Effector CD4-positive, alpha-beta T cell (primary cell): ENCODE measurements at places on chromosomes 2 and 18.

- no peak for DNase-seq
Observed at GRCh38 chr2:23563673-23564614, 179.0 kb downstream of the KLHL29 start.

DNA sequence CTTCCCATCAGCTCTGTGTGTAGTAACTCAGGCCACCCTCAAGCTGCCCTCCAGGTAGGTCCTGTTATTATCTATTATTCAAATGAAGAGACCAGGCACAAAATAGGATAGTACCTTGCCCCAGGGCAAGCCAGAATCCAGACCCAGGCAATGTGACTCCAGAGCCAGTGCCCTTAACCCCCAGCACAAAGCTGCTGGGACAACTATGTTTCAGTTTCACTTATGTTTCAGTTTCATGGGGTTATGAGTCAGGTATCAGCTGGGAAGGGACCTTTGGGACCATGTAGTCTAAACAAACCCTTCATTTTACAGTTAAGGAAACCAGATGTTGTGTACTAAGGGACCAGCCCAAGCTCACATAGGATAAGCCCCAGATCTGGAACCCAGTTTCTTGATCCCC is 10.0 kb downstream of the HK2 start:
- no peak for DNase-seq

DNA sequence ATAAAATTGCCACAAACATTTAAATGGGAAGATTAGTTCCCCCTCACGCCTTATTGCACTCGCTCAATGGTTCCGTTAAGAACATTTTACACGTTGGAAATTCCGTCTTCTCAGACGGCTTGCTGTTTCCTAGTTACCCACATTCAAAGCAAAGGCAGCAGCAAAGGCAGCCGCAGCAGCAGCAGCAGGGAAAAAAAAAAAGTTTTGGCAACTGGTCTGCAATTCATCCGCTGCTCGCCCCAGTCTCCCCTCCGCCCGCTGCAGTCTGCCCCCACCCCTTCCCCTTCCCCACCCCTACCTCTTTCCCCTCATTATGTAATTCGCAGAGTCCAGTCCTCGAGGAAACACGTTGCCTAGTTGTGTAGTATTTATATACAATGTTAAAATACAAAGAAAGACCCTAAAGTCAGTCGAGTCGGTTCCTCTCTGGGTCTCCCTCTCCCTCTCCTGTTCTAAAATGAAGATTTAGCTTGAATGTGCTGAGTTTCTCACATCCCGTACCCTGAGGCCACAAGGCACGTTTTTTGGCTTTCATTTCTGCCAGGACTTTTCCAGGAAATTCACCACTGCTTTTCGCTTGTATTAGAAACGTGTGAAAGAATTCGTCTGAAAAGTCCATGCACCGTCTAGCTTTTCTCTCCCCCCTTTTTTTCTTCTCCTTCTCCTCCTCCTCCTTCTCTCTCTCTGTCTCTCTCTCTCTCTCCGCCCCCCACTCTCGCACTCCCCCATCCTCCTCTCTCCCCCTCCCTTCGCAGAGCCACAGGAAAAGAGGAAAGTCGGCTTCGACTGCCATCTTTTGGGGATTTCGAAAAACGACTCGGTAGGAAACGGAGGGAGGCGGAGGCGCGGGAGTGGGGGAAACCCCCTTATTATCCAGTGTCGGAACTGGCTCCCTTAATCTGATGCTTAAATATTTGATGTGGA is 140.0 kb downstream of the MEIS1 start:
- no peak for DNase-seq

GRCh38 chr2:32504877-32505478 is 122.9 kb upstream of the TTC27 start:
- no peak for DNase-seq
